Activated CD4-positive, alpha-beta T cell treated with anti-CD3 and anti-CD28 coated beads, Interleukin-2, amount 50 U/mL, for 1 hour (primary cell): ENCODE measurements at places on chromosomes 7 and 10.

GRCh38 chr7:9782275-9782674, 1191.4 kb upstream of the PHF14 start:
- no peak for DNase-seq

GRCh38 chr7:70523249-70523988, 608.5 kb upstream of the GALNT17 start:
- no peak for DNase-seq

- no peak for DNase-seq
Observed at GRCh38 chr7:30278849-30279652, 5.3 kb upstream of the ZNRF2 start.

GRCh38 chr7:150361807-150362621, 6.6 kb upstream of the REPIN1 start:
- DNase-seq = no peak

GRCh38 chr10:46001187-46001756, 29.0 kb downstream of the TIMM23 start:
- no peak for DNase-seq

DNA sequence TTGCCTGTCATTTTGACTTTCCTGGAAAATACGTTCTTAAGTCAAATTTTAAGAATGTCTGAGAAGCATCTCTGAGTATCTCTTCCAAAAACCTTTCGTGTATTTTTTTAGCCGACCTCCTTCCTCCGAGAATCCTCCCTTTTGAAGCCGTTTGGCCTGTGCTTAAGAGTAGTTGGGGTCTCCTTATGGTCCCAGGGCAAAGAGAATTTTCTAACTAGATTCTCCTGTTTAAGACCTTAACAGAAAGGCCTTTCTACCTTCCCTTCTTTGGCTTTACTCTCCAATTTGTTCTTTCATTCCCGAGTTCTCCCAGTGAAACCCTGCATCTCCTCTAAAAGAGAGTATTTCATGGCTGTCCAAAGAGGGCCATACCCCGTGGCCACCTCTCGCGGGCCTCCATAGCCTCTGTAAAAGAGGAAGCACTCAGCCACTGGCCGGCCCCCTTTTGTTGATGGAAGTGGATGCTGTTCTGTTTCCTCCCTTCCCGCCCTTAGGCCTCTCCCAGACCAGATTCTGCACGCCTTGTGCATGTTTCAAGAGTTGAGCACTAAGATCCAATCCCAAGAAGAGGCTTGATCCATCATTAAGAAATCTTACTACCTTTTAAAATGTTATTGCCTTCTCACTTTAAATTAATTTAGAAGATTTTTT, 6.6 kb upstream of the FEZF1 start:
- no peak for DNase-seq

- no peak for DNase-seq
Observed at GRCh38 chr10:28680358-28680752, 3.0 kb downstream of the BAMBI start.

DNA sequence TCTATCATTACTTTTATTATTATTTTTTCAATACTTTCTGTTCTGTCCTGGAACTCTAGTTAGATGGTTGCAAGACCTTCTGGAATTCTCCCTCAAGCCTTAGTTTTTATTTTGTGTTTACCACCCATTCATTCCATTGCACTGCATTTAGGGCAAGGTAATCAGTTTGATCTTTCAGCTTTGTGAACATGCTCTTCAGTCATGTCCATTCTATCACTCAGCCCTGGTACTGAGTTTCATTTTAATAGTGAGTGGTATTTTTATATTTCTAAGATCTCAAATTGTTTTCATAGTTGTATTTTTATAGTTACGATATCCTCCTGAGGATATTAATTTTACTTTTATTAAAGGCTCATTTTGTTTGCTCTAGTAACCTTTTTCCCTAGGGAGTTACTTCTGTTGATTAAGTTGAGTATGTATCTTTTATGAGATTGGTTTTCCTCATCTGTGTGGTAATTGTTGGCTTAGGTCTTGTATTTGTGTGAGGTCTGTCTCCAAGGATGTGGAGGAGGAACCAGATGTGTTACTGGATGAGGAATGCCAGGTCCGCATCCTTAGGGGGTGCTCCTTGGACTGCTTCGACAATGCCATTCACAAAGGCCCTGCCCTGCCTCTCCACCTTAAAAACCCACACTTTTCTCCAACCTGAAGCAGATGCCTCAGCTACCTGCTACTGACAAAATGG, 46.7 kb upstream of the RAB18 start:
- DNase-seq = no peak
